ENCODE measurements at places on chromosomes 4 and X.

DNA sequence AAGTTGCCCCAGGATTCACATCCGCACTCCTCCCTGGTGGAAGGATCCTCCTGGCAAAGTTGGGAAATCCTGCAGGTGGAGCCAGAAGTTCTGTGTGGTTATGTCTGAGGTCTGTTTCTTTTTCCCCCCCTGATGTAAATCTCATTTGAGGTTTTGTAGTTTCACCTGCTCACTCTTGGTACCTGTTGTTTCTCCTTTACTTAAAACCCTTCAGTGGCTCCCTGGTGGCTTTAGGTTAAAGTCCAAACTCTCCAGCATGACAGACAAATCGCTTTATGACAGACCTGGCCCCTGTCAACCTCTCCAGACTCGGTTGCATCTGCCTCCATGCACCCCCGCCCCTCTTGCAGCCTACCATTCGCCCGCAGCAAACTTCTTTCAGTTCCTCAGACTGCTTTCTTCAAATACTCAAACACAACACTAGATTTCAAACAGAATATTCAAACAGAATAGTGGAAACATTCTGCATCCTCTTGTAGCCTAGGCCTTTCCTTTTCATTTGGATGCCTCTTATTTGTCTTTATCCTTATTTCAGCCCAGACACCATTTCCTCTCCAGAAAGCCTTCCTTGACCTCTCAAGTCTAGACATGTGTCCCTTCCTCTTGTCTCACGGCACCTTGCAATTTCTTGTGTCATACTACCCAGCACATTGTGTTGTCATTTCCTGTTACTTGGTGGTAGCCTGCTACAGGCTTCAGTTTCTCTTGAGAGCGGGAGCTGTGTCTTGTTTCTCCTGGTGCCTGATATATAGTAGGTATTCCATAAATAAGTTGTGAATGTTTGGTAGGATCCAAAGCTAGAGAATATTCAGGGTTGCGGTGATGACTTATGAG lies 24.8 kb downstream of the IL13RA1 start:
- no peak for DNase-seq

GRCh38 chrX:13001097-13001496 lies 26.2 kb downstream of the TMSB4X start:
- no peak for DNase-seq

DNA sequence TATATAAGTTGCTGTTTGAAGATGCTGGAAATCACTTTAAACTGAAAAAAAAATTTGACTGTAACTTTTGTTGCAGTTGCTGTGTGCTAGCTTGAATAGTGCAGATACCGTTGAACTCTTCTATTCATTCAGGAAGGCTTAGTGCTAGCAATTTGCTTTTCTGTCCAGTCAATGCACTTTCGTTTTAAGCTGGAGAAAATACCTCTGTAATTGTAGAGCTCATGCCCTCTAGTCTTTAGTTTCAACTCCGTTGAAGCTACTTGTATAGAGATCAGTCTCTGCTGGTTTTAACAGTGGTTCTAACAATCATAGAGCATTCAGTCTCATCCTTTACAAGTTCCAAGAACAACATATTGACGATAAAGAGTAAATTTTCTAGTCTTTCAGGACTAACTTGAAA lies 49.0 kb upstream of the TRPC3 start:
- DNase-seq: no peak

DNA sequence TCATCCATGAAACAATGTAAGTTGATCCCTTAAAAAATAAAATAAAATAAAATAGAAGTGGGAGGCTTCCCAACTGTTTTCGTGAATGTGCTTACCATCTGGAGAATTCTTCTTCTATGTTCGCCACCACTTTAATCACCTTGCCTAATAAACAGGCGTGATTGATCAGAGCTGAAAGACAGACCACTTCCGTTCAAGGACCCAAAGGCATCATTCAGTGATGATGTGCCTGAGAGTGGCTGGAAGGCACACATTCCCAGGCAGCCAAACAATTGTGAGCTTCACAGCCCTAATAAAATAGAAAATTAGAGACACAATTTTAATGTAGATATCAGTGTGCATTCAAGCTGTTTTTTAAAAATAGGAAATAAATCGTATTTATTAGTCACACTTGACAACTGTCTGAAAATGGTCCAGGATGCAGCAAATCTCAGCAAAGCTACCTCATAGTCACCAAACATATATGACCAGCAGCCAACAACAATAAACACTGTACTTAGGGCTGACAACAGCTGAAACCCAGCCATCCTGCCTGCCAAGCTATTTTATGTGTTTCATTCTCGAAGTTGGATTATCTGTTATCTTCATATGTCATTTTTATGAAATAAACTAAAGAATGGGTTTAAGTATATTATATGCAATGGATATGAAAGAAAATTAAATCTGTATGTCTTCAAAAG lies 163.2 kb upstream of the FAM9B start:
- no peak for DNase-seq

DNA sequence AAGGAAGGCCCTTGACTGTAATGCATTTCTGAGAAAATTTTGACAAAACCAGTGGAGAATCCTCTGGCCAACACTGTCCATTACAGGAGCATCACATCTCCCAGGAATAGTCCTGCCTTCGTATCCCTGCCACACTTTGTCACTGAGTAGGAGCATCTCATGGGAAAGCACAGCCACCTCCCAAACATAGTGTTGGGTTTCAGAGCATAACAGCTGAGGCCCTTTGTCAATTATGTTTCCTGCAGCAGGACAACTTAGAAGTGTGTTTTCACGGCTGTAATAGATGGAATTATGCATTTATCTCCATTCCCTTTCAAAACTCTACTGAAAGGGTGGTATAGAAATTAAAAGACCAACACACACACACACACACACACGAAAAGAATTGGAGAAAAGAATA lies 91.1 kb upstream of the SMAD1 start:
- no peak for DNase-seq

DNA sequence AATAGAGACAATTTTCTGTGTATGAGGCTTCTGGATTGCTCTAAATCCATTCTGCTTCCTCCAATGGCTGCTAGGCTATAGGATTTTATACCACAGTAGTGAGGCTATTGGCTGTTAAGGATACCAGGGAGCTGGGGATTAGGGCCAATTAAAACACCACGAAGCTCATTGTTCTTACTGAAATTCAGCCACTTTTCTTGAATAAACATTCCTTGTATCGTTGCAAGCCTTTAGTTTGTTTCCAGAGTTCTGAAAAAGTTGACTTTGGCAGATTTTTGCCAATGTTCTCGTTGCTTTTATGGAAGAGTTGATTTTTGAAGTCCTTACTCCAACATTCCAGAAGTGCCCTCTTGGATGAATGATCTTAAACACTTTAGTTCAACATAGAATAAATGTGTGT lies 238.4 kb upstream of the TEX13A start:
- no peak for DNase-seq

DNA sequence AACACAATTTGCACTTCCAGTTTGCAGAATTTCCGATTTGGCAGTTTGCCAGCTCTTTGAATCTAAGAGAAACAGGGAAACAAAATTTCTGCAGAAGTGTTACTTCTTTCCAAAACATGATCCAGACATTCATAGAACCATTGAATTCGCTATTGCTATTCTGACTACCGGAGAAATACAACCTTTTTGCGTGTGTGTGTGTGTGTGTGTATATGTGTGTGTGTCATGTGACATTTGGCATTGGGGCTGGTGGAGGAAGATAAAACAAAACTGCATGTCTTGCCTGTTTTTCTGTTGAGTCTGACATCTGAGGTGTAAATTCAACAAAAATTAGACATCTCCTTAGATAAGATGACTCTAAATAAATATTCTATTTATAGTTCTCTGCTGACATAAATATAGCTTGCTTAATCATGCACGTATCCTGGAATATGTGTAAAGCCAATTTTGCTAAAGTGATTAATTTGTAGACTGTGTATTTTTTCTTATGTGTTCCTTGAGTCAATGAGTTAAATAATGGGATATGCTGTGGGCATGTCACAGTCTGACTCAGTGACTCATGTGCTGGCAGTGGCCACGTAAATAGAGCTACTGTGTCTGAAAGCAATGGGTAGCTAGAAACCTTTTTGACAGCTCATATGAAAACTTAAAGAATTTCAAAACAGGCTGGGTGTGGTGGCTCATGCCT lies 98.9 kb downstream of the HPGD start:
- peak; percentile 15 for DNase-seq

GRCh38 chr4:1288786-1289185 lies 905 bp upstream of the MAEA start:
- no peak for DNase-seq

DNA sequence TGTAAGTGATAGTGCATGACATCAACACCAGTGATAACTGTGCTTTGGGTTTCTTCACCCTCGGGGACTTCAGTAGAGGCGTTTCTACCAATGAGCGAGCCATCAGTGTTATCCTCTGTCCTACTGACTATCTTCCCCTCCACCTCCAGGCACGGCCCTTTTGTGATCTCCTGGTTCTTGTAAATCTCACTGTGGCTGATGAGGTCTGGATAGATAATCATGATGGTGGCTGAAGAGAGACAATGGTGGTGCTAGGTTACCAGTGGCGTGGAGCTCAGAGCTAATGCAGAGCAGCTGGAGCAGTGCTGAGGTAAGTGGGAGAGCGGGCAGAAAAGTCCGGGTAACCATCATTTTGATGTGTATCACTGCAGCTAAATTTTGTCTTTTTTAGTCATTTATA lies 816.6 kb downstream of the GLUD2 start:
- no peak for DNase-seq

- DNase-seq: no peak
Measured at GRCh38 chr4:174080361-174080760, 203.1 kb downstream of the FBXO8 start.

DNA sequence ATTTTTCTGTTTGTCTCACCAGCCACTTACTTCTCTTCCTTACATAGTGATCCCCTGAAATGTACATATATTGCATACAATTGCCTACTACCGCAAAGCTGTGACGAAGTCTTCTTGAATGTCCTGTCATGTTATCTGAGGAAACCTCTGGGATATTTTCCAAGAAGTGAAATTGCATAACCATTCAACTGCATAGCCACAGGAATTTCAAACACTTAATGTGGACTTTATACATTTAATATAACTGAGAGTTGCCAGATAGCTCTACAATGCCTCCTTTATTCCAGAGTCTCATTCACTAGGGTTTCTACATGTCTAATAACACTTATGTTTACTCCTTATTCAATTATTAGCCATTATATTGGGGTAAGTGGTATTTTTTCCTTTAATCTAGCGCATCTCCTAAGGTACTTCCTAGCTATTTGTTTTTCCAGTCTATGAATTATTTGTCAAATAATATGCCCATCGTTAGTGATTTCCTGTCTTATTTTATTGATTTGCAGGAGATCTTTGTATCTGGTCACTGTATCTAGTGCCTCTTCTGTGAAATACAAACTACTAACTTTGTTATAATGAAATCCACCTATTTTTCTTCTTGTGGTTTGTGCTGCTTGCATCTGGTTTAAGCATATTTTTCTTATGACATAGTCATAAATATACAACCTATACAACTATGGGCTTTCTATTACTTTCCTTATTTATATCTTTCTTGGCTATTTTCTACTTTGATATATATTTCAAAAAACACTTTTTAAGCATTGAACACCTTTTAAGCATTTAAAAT lies 69.2 kb upstream of the GRID2 start:
- no peak for DNase-seq

- DNase-seq: no peak
Measured at GRCh38 chr4:6204871-6205566, 4.7 kb upstream of the JAKMIP1 start.

- DNase-seq: no peak
Measured at GRCh38 chrX:18721683-18722499, 14.4 kb downstream of the PPEF1 start.

DNA sequence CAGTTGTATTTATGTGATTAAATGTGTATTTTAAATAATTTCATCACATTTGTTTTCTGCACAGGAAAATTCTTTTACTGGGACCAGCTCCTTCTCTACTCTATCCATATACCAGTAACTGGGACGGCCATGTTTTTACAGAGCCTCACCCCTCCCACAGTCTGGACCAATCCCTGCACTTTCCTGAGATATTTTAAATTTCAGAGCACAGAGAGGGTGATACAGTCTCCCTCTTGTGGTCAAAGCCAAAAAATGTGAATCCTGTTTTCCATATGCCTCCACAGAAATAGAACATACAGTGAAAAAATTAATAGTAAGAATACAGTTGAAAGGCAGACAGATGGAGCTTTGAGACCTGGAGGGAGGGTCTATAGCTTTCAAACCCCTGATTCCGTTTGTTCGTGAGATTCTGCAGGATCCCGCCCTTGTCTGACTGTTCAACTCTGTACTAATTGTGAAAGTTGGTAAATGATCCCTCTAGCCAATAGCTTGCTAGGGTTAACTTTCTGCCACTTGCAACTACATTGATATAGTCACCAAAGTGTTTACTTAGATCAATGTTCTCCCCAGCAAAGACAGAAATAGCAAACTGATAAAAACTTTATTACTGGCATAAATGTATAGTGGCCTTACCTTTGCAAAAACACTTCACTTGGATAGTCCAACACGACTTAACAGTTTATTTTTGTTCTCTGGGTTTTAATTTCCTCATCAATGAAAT lies 172.2 kb downstream of the PPARGC1A start:
- no peak for DNase-seq

DNA sequence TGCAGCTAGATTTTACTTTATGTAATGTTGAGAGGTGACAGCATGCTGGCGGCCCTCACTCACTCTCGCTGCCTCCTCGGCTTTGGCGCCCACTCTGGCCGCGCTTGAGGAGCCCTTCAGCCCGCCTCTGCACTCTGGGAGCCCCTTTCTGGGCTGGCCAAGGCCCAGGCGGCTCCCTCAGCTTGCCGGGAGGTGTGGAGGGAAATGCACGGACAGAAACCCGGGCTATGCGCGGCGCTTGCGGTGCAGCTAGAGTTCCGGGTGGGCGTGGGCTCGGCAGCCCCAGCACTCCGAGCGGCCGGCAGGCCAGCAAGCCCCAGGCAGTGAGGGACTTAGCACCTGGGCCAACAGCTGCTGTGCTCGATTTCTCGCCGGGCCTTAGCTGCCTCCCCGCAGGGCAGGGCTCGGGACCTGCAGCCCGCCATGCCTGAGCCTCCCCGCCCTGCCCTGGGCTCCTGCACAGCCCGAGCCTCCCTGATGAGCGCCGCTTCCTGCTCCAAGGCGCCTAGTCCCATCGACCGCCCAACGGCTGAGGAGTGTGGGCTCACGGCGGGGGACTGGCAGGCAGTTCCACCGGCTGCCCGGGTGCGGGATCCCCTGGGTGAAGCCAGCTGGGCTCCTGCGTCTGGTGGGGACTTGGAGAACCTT lies 128.7 kb downstream of the GASK1B start:
- no peak for DNase-seq

DNA sequence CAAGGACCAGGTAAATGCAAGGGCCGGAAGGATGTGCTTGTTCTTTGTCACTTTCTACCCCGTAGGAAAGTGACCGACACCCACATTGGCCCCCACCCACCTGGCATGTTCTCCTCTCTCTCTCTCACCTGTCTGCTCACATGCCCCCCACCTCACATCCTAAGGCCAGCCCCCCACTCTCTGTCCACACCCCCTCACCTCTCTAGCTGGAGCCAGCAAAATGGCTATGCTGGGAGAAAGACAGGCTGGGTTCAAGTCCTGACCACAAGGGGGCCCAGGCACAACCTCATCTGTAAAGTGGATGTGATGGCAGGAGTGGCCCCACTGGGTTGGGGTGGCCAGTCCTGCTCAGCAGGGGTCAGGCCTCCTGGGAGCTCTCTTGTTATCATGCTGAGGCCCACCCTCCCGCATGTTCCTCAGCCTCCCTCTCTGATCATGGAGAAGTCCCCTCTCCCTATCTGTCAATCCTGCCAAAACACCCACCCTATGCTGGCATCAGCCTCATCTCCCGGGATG lies 1.7 kb upstream of the PPP2R2C start:
- no peak for DNase-seq

Measured in CD4-positive, alpha-beta T cell treated with Interleukin-4 for 4 hours (primary cell).